Astrocyte (in vitro differentiated cells and primary cell): ENCODE measurements at places on chromosomes 5 and 9. TPM values are rescaled to one million over a fixed set of nuclear protein-coding genes. Genes with fewer than 3 reads are reported as not detected.

- DNase-seq: peak; percentile 58
Observed at GRCh38 chr5:122880749-122881148, 35.3 kb downstream of the SNX24 start.

DNA sequence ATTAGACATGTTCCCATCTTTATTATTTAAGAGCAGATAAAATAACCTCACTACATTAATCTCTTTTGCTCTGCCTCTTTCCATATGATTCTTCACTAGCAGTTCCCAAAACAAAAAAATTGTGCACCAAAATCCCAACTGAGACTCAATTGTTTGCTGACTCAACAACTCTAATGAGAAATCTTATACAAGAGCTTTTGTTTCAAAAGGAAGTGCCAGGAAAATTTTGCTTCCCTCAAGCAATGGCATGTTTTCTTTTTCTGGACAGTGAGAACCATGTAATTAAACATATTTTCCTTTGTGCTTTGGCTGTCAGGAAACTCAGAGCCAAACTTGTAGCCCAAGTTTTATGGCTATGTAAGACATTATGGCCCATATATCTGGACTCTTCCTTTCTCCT is 62.0 kb downstream of the TMC1 start:
- no peak for DNase-seq

DNA sequence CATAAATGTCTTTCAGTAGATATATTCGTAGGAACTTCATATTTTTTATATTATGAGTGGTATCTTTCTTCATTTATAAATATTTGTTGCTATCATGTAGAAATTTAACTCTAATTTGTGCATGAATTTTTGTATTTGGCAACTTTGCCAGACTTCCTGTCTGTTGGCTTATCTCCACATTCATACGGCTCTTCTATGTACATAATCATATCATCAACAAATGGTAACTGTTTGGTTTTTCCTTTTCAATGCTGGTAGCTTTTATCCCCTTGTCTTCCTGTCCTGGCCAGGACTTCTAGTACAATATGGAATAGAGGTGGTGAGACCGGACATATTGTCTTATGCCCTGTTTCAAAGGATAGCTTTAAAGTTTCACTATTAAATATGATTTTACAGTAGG is 132.3 kb upstream of the COL5A1 start:
- no peak for DNase-seq

The SPINK6 gene
- not detected in 2 replicates for total RNA-seq
